ENCODE measurements at places on chromosomes 5 and 9. TPM values are rescaled to one million over a fixed set of nuclear protein-coding genes. Genes with fewer than 3 reads are reported as not detected.
A peak's percentile ranks its signal among the peaks of the same experiment; 100 is the strongest.

DNA sequence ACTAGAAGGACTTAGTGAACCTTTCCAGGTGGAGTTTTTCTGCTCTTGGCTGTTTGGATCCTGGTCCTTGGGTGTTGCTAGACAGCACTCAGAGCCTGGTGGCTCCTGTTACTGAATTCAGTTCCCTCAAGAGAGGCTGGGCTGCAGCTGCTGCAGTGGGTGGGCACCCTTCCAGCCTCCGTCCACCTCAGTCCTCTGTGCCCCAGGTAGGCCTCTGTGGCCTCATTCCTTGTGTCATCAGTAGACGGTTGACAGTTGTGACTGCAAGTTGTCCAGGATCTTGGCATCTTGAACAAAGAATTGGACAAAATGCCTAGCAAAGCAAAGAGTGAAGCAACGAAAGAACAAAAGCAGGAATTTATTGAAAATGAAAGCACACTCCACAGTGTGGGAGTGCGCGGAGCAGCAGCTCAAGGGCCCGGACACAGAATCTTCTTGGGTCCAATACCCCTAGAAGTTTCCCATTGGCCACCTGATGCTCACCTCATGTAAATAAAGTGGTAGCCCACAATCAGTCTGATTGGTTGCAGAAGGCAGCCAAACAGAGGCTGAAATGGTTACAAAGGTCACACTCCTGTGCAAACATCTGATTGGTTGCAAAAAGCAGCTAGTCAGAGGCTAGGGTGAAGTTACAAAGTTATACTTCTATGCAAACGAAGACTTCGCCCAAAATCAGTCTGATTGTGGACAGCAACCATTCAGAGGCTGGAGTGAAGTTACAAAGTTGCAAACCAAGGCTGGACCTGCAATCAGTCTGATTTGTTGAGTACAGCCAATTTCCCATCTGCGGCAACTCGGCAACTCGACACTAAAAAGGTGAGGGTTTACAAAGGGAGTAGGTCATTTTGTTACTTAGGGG is 40.1 kb downstream of the F2R start:
- H3K36me3 ChIP-seq = no peaks in the 10 kb centered on the region
- no peaks in the 10 kb centered on the region for H3K27me3 ChIP-seq
- no peaks in the 10 kb centered on the region for H3K4me1 ChIP-seq
- H3K4me3 ChIP-seq = no peak overlapping the region
- no peak for DNase-seq

- no peak overlapping the region for H3K4me3 ChIP-seq
- H3K27me3 ChIP-seq = no peaks in the 10 kb centered on the region
- DNase-seq = peak; percentile 11
- no peak overlapping the region for H3K27ac ChIP-seq
Measured at GRCh38 chr5:43367453-43367852, 44.7 kb downstream of the CCL28 start.

- H3K27me3 ChIP-seq = no peaks in the 10 kb centered on the region
- no peak for DNase-seq
- no peaks in the 10 kb centered on the region for H3K4me1 ChIP-seq
- H3K27ac ChIP-seq = no peak overlapping the region
- no peak overlapping the region for H3K4me3 ChIP-seq
- H3K36me3 ChIP-seq = no peaks in the 10 kb centered on the region
Measured at GRCh38 chr5:25190521-25191000, 545.8 kb upstream of the CDH10 start.

Gene SLC36A3
- not detected for total RNA-seq

Gene GRK6
- 79.1 TPM for total RNA-seq

Measured in Karpas-422 (cell line).